ENCODE measurements at places on chromosomes 2 and 18.
A peak's percentile ranks its signal among the peaks of the same experiment; 100 is the strongest.

- DNase-seq: no peak
Measured at GRCh38 chr2:219621935-219622334, 5.5 kb upstream of the SLC4A3 start.

DNA sequence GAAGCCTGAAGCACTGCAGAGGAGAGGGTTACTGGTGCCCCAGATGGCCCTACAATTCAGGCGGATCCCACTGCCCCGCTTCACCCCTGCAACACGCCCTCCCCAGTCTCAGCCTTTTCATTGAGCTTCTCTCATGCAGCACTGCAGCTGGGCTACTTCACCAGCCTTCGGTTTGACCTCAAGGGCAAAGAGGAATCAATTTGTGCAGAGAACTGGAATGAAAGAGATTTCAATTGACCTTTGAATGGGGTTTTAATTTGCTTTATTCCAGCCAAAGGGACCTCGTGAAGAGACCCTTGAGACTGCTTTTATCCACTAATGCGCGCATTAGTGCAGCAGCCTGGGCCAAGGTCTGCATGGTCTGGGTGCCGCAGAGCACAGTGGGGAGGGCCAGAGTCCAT lies 8.8 kb upstream of the POMC start:
- no peak for DNase-seq

DNA sequence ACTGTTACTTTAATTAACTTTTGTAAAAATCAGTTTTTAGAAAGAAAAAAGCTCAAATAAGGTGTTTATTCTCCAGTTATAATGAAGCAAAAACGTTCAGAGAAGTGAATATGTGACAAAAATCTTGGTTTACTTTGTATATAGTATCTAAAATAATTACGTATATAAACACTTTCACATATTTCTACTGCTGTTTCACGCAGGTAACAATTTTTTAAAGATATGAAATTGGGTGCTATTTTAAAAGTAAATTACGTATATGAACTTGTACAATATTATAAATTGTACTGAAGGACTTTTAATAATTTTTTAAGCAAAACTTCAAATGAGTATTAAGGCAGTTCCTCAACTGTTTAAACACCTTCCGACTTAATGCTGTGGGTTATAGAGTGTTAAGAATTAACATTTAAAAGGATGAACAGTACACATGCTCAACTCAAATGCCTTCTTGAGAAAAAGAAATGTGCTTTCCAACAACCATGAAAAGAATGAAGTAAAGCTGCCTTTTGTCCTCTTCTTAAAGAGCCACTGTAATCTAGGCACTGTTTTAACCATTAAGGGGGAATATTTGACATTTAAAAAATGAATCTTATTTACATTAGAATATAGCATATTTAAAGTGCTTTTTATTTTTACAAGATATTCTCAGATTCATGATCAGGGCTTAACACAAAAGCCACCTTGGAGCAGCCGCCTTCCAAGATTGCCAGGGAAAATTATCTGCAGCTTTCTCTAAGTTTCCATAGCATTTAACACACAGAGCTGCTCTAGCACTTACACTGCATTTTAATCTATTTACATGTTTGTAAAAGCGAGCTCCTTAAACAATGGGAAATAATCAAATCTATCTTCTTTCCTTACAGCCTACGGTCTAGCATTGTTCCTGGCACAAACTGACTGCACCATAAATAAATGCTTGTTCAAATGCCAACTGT lies 56.5 kb upstream of the CDKL4 start:
- DNase-seq: no peak

DNA sequence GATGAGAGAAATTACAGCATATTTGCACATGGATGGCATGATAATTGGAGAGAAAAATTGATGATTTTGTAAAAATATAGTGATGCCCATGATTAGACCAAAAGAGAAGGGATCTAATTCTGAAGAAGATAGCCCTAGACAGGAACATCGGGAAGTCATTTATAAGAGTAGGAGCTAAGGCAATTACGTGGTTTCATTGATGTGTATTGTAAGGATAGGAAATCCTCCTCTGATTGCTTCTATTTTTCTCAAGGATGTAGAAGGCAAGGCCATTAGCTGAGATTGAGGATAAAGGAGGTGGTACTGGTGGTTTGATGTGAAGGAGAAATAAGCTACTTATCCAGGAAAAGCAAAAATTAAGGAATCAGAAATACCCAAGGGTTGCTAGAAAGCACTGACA lies 176.5 kb upstream of the SOX11 start:
- no peak for DNase-seq

DNA sequence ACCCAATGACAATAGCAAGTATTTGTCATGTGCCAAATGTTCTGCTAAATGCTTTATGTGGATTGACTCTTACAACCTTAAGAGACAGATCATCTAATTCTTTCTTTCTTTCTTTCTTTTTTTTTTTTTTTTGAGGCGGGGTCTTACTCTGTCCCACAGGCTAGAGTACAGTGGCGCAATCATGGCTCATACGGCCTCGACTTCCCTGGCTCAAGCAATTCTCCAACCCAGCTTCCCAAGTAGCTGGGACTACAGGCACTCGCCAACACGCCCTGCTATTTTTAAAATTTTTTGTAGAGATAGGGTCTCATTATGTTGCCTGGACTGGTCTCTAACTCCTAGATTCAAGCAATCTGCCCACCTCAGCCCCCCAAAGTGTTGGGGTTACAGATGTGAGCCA lies 21.4 kb downstream of the TMEM247 start:
- no peak for DNase-seq

DNA sequence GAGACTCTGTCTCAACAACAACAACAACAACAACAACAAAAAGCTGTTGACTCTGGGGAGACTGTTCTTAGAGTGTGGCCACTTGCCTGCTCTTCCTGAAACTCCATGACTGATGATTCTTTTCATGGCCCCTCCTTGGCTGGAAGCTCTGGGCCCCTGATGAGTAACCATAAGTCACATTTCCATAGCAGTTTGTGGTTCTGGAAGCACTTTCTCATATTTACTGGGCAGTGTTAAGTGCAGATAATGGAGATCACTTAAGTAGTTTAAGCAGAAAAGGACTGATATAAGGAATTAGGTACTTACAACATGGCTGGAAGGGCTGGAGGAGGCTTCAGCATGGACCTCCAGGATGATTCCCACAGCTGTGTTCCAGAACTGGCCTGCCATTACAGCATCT lies 147.3 kb upstream of the DLX2 start:
- DNase-seq: no peak

GRCh38 chr18:3042379-3042778 lies 29.4 kb upstream of the LPIN2 start:
- no peak for DNase-seq

GRCh38 chr2:63047321-63048279 lies 3.0 kb upstream of the OTX1 start:
- DNase-seq: peak; percentile 58

DNA sequence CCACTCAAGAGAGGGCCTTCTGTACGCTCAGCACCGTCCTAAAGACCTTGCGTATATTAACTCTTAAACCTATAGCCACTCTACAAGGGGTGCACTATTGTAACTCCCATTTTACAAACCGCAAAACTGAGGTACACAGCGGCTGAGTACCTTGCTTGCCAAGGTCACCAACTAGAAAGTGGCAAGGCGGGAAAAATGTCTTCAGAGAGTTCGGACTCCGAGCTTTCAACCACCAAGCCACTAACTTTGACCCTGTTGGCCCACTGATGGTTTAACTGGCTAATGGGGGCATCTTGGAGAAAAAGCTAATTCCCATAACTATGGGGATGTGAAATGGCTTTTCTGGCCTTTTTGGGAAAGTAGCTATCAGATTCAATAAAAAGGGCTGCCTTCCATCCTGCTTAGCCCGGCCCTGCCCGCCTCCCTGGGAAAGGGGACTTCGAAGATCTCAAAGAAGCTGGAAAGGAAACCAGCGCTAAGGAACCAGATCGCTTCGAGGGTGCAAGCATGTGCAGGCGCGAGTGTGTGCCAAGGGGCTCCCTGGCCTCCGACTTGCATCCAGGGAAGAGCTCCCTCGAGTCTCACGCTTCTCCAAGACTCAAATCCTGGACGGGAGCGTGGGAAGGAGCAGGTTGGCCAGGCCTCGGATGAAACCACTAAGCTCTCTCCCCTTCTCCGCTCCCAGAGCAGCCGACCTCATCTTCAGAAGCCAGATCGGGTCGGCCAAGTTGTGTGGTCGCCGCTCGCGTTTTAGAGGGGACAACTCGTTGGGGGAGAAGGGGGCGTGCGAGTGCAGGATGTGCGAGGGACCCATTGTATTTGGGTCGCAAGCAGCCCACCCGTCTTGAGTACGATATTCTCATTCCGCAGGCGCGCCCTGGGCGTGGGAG lies 2.2 kb upstream of the SP5 start:
- DNase-seq: peak; percentile 51

- DNase-seq: no peak
Measured at GRCh38 chr18:74013955-74014354, 133.7 kb downstream of the FBXO15 start.

DNA sequence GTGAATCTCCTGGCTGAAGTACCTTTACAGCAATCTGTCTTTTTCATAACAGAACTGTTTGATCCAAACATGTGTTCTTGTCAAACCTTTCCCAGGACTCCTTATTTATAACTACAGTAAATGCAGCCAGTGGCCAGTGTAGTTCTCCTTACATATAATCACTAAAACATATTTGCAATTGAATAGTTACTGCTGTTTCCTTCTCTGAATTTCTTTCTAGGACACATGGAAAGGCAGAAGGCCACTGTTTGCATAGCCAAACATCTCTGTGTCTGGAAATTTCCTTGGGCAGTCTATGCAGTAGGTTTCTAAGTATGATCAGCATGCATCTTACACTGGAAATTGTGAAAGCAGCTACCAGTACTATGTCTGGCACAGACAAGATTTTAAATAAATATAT lies 57.4 kb upstream of the COL3A1 start:
- no peak for DNase-seq

GRCh38 chr18:73647391-73647790 lies 500.2 kb downstream of the FBXO15 start:
- no peak for DNase-seq

DNA sequence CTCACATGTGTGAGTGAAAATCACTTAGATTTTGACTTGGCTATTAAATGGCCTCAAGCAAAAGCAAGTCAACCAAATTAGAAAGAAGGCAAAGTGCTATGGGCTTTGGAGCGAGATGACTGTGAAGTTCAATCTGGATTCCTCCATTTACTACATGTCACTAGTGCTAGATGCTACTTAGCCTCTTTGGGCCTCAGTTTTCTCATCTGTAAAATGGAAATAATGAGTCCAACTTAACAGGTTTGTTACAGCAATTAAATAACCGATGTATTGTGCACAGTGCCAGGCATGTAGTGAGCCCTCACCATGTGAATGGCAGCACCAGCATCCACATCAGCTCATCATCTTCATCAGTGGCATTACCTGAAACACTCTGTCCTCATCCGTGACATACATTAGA lies 376.3 kb downstream of the MTX2 start:
- no peak for DNase-seq

GRCh38 chr2:74847070-74847858 lies 13.3 kb downstream of the HK2 start:
- no peak for DNase-seq

DNA sequence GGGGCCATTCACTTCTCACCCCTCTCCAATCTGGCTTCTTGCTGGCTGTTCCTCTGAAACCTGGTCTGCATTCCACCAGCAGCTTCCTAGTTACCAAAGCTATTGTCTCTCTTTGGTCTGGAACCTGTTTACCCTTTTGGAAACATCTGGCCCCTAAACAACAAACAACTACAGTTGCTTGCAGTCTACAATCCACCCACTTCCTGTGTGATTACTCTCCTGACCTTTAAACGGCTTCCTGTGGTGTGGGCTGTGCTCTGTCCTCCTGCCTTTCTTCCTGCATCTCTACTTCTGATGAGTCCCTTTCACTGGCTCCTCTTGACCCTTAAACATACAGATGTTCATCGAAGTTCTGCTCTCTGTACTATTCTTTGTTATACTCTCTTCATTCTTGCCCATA lies 303.8 kb downstream of the TDRD15 start:
- DNase-seq: no peak

GRCh38 chr2:9720352-9721093 lies 89.7 kb upstream of the YWHAQ start:
- DNase-seq: no peak

DNA sequence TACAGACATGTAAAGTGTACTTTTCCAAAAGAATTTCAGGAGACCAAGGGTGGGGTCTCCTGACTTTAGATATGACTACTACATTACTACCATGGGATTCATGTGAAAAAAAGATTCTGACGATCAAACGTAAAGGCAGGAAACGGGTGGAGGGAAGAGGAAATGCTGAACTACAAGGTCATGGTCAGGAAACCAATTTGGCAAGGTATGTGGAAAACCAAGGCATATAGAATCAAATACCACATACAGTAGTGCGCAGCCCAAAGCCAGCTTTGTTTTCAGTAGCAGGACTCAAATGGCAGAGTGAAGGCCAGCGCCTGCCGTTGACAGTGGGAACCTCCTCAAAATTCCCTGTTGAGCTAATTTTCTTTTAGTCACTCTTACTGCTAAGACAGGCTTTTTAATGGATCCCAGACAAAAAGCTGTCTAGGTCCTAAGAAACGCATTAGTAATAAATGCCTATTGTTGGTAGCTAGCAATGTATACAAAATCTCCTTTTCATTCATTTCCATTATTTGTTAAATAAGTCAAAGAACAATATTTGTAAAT lies 57.6 kb upstream of the SERTAD2 start:
- no peak for DNase-seq

DNA sequence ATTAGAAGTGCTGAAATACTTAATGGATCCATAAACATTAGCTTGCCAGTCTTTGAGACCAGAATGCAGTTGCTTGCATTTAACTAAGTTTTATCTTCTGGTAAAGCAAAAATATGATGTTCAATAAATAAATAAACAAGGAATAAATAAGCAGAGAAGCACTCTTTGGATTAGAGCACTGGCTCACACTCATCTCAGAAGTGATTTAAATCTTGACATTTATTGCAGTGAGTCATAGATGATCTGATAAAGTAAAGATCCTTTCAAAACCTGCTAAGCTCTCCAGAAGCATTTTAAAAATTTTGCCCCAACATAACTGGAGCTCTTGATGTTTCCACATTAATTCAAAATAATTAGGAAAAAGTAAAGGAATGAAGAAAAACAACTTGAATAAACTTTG lies 66.8 kb downstream of the KYNU start:
- no peak for DNase-seq

DNA sequence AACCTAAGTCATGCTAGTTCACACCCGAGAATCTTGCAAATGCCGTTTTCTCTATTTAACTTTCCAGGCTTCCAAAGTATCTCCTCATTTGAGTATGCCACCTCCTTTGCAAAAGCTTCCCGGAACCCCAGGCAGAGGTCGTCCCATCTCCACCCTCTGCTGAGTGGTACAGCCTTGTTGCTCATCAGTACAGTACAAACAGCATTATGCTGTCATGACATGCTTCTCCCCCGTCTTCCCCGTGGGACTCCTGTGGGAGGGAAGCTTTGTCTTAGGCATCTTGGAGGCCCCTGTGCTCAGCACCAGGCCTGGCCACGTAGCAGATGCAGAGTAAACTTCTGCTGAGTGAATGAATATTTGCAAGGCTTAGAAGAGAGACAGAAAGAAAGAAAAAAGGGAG lies 102.7 kb downstream of the CDCA7 start:
- DNase-seq: no peak

DNA sequence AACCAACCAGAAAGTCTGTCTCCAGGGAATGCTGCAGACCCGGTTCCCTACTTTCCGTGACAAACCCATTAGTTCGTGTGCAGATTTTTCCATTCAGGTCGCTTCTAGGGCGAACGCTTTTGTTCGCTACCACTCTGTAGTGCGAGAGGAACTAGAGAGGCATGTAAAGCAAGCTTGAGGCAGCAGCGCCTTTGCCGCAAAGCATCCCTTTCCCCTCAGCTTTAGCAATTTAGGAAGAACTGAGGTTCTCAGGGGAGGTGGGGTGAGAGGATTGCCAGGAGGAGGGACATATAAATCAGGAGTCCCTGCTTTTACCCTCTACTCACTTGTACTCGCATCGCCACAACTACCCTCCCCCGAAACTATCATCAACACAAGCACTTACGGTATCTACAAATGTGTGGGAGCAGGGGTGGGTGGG lies 748 bp upstream of the ZNF804A start:
- DNase-seq: no peak
